ENCODE measurements at places on chromosomes 2 and 18.

DNA sequence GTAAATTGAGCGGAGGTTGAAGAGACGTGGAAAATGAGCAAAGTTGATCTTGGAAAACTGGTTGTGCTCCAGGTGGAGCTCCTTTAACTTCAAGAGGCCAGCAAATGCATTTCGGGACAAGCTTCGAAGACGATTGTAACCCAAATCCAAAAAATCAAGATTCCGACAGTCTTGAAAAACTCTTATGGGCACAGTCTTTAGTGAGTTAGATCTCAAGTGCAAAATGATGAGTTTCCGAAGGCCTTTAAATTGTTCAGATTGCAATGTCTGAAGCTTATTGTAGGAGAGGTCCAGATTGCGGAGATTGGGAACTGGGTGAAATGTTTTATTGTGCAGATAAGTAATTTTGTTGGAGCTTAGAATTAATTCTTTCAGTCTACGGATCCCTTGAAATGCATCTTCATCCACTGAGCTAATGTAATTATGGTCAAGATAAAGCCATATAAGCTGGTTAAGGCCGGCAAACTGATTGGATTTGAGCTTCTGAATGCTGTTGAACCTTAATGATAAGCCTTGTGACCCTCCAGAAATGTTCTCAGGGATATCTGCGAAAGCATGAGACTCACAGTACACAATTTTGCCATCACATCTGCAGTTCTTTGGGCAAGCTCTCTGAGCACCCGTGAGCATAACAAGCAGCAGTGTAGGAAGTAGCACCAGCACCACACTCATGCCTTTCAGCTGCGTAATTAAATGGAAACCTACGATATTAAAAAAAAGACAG is 2.9 kb downstream of the LRRTM4 start:
- no peak for DNase-seq

GRCh38 chr2:209331291-209331844 is 92.5 kb upstream of the MAP2 start:
- DNase-seq = no peak

DNA sequence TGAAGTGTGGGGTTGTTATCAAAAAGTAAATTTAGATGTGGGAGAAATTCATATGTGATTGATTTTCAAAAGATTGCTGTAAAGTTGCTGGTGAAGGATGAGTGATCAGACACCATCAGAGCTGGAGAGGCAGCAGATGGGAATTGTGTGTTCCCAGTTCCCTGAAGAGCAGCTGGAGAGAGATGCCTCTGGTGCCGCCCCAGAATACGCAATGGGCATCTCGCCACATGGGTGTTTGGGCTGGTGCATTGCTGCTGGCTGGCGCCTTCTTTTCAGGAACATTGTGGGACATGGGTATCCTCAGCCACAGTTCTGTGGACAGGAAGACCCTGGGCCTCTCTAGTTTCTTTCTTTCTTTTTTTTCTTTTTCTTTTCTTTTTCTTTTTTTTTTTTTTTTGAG is 11.9 kb downstream of the ATG4B start:
- no peak for DNase-seq

DNA sequence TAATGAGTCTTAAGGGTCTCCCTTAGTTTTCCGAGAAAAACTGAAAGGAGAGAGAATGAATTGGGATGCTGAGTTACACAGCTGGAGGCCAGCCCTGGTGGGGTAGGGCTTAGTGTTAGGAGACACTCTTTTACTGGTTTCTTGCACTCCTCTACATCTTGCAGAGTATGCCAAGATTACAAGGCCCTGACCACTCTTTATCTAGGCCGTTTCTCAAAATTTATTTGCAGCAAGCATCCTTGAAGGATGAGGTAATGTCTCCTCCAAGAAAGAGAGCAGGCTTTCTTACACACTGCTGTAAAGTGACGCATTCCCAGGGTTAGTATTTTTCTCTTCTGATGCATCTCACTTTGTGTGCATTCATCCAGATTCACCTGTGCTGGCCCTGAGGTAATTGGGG is 166.2 kb downstream of the TDRD15 start:
- DNase-seq = no peak

GRCh38 chr2:132904142-132904842 is 234.3 kb upstream of the LYPD1 start:
- DNase-seq = no peak

GRCh38 chr2:36789181-36789804 is 92.8 kb downstream of the VIT start:
- DNase-seq = no peak

DNA sequence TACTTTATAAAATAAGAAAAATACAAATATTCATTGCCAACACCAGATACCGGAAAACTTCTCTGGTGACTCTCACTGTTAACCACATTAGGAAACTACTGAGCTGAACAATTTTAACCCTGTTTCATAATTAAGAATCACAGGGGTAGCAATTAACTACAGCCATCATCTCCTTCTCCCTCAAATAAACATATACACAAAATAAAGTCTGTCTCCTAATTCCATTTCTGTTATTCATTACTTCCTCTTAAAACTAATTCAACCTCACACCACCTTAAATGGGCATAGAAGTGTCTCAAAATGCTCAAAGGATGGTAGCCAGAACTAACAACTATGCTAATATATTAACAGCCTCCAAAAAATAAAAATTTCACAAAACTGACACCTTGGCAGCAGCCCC is 60.7 kb downstream of the ACVR1 start:
- DNase-seq = no peak

DNA sequence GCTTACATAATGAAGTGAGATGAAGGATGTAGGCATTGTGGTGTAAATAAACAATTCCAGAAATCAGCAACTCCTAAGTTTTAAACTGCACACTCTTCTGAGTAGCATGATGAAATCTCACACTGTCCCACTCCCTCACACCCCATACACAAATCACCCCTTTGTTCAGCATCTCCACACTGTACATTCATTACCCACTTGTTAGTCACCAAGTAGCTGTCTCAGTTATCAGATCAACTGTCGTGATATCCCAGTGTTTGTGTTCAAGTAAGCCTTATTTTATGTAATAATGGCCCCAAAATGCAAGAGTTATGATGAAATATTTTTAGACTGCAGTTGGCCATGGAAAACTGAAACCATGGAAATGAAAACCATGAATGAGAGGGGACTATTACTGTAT is 135.7 kb downstream of the GRB14 start:
- DNase-seq = no peak

- DNase-seq = no peak
Measured at GRCh38 chr2:168217920-168218319, 29.5 kb downstream of the STK39 start.

DNA sequence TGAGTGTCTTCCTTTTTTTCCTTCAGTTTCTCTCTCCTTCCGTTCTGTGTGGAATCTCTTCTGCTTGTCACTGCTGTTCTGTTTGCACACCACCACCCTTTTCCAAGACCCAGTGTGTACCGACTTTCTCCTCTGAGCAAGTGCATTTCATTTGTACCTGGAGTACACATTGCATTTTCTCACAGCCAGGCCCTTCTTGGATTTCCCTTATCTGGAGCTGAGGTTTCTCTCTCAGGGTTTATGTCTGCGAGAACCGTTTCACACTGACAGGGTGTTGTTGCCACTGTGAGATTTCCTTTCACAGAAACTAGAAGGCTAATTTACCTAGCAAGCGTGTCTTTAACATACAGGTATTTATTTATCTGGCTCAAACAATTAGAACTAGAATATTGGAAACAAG is 26.2 kb downstream of the NCOA1 start:
- DNase-seq = no peak

DNA sequence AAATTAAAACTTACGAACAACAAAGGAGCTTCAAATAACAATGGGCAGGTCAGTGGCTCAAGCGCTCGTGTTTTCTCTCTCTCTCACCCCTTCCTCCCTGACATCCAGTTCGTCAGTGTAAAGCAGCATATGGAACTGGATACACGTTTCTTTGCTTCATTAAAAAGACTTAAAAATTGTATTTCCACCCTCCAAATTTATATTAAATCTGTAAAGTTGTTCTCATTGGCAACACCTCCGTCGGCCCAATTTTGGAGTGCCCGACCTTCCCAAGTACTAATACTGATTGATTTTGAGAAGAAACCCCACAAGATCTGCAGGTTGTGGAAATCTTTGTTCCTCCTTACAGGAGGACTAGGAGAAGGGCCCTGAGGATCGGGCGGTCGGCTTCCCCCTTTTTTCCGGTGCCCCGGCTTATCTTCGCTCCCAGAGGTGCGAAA is 2.2 kb downstream of the TBR1 start:
- no peak for DNase-seq

Measured in stimulated activated CD8-positive, alpha-beta memory T cell treated with anti-CD3 and anti-CD28 coated beads, Interleukin-4, amount 100 ng/mL, for 24 hours (primary cell).